ENCODE measurements at places on chromosomes 3 and 15. TPM values are rescaled to one million over a fixed set of nuclear protein-coding genes. Genes with fewer than 3 reads are reported as not detected.
A peak's percentile ranks its signal among the peaks of the same experiment; 100 is the strongest.

RASGRP1 gene
- 1.5 TPM for total RNA-seq

ROPN1B gene
- total RNA-seq: not detected

POTEB3 gene
- total RNA-seq: not detected

CCR9 gene
- total RNA-seq: not detected

SOX2 gene
- 72.0 TPM for total RNA-seq

USF3 gene
- 20.8 TPM for total RNA-seq

TKT gene
- 250 TPM for total RNA-seq

C15orf40 gene
- total RNA-seq: 25.4 TPM

VGLL3 gene
- 2.0 TPM for total RNA-seq

FRMD5 gene
- total RNA-seq: 7.8 TPM

ITGA11 gene
- not detected for total RNA-seq

GAP43 gene
- 11.7 TPM for total RNA-seq

- no peak for DNase-seq
Observed at GRCh38 chr15:64100958-64101357, 5.2 kb downstream of the SNX1 start.

DNA sequence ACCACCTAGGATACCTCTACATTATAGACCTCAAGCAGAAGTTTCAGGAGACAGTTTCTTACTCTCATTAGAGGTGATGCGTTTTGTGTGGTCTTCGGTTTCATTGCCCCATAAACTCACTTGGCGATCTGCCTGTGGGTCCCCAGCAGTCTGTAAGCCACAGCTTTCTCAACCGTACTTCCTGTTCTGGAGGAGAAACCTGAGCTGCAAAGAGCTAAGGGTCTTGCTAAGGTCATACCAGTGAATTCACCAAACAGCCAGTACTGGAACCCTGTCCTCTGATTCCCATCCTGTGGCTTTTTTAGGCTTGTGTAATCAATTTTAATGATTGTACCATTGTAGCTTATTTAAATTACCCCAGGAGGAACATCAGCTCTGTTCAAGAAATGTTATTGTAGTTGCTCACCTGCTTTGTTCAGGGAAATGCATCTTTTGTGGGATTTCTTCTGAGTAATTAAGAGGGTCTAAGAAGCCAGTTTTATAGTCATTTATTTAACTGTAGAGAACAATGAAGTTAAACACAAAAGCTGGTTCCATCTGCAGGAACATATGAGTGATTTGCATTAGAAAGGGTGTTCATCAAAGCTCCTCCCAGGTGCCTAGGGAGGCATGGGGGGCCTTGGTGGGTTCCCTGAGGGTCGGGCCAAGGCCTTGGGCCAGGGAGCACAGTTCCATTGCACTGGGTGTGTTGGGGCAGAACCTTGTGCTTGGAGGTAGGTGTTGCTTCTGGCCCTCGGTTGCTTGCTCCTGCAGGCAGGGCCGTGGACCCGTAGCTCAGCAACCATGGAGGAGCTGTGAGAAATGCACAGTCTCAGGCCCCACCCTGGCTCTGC lies 69.6 kb downstream of the APBA2 start:
- no peak for DNase-seq

GRCh38 chr3:141389703-141390102 lies 21.4 kb downstream of the ZBTB38 start:
- no peak for DNase-seq

DNA sequence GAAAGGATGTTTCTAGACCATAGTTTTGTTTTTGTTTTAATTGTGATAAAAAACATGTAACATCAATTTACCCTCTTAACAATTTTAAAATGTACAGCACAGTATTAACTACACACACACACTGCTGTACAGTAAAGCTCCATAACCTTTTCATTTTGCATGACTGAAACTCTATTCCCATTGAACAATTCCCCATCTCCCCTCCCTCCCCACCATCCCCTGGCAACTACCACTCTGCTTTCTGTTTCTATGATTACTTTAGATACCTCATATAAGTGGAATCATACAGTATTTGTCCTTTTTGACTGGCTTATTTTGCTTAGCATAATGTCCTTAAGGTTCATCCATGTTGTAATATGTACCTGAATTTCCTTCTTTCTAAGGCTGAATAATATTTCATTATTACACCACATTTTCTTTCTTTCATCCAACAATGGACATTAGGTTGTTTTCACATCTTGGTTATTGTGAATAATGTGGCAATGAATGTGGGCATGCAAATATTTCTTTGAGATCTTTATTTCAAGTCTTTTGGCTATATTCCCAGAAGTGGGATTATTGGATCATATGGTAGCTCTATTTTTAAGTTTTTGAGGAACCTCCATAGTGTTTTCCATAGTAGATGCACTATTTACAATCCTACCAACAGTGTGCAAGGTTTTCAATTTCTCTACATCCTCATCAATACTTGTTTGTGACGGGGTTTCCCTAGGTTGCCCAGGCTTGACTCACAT lies 10.7 kb downstream of the CHST14 start:
- no peak for DNase-seq

DNA sequence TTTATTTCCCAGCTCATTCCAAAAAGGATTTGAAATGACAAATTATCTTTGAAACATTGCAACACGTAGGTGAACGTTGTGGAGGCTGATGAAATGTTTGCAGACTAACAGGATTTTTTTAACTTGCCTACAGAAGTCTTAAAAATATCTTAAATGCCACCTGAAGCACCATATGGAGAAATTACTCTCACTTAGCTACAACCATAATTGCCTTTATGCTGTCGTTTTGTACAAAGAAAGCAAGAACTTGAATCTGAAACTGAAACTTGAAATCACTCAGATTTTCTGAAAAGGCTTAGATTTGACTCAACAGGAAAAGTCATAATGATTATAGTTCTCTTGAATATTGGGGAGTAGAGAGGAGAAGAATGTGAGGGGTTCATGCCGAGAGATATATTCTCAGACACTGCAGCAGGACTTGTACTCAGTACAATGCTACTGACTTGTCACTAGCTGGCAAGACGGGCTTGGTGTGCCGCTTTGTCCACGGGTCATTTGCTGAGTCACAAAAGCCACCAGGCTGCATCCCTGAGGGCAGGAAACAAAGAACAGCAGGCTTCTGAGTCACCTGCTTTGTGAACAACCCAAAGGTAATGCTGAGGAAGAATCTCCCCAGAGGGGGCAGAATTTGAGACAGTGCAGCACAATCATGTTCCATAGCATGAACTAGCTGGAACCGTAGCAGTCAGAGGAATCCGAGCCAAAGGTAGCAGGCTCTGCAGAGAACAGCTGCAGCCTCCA lies 7.1 kb upstream of the FMN1 start:
- DNase-seq: peak; percentile 13

GRCh38 chr3:12588039-12589009 lies 31.4 kb downstream of the MKRN2 start:
- no peak for DNase-seq

DNA sequence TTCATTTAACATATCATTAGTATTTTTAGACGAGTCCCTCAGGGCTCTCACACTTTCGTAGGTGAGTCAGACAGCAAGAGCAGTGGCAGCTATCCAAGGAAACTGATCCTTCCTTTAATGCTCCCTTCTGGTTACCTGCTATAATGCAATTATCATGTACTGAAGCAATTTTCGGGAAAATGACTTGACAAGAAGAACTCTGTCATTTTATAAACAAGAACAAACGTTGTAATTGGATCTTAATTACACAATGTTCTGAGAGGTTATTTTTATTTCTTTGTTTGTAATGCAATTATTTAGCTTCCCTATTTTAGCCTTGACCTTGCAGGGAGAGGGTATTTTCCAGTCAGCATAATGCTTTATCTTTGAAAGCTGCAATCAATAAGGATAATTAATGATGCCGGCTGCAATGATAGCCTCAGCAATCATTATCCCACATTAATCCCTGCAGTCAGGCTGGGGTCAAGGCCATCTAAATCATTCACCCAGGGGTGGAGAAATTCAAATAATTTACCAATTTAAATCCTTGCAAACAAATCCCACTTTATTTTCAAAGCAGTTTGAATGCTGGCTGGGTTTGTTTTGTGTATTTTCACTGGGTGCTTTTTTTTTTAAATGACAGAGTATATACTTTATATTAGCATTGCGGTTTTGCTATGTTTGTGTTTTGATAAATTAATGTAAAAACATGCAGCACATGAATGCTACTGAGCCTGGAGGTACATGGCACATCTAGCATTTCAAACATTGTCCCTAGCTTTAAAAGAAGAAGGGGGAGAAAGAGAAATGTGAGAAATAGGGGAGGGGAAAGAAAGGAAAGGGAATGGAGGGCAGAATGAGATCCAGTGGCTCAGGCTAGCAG lies 249.9 kb downstream of the SHOX2 start:
- no peak for DNase-seq

- DNase-seq: no peak
Observed at GRCh38 chr3:125213364-125213755, 812 bp upstream of the SLC12A8 start.

DNA sequence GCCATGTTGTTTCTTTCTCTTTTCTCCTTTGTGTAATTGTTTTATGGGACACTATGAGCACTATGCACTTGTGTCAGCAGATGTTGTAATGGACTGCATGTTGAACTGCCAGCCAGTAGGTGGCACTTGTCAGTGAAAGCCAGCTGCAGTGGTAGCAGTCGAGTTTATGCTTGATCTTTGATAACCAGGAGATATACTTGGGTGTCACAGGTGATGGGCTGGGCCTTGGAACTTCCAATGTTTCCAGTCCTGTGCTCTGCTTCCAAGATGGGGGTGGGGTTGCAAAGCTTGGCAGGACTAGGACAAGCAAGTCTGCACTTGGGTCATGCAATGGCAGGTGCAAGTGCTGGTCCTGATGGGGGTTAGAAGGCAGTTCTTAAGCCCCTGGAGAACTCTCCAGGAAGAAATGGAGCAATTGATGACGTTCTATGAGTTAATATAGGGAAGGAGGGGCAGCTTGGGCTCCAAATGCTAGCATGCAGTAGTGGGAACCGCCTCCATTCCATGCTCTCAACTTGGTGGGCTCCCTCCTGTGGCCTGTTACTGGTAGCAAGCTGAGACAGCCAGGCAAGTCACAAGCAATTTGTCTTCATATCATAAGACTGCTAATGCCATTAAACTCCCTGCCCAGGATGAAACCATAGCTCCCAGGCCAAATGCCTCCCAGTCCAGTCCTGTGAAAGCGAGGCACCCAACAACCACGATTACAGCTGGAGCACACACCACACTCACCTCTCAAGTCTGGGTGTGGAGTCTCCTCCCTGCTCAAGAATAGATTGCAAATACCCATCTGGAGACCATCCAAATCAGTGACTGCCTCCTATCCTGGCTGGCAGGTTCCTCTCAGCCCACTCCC lies 287.2 kb downstream of the CGGBP1 start:
- no peak for DNase-seq

DNA sequence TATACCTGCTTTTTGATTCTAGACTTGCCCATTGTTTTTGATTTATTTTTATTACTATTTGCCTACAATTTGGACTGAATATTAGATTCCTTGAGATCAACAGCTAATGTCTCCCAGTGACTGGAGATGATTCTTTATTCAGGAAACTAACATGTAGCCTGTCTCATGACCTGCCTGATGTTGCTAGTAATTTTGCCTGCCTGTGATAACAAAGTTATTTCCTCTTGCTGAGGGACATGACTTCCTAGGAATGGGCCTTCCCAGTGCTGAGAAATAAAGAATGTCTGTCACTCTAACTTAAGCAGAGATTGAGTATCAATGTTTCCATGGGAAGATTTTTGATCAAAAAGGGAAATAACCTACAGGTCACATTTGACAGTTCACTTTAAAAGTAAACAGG lies 13.4 kb upstream of the NPHP3 start:
- DNase-seq: no peak

DNA sequence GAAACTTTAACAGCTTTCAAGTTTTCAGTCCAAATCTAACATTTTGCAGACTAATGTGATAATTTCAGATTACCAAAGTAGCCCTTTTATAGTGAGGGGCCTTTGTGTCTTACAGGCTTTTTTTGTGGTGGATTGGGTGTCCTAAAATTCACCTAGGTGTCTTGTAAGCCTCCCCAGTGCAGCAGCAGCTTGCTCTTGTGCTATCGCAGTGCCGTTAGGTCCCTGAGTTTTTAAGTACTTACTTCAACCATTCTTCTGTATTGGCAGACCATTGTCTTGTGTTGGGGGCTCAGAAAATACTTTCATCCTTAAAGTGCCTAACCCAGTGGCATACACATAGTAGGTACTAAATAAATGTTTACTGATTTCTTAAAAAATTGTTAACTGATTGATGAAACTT lies 2.1 kb downstream of the PDE8A start:
- no peak for DNase-seq

DNA sequence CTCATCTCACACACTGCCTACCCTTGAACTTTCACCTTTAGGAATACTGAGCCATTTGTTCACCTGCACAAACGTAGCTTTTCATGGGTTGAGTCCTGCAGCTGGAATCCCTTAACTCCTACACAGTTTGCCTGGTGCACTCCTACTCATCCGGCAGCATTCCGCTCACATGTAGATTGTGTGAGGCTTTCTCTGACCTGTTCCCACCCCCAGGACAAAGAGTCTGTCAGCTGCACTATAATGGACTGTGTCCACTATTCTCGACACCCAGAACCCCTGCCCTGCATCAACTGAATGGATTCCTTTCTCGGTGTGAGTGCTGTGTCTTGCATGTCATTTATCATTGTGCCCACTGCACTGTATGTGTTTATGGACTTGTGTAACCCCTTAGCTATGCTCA lies 54.9 kb downstream of the EPHB3 start:
- no peak for DNase-seq

GRCh38 chr3:162072656-162073164 lies 576.1 kb downstream of the OTOL1 start:
- DNase-seq: no peak

DNA sequence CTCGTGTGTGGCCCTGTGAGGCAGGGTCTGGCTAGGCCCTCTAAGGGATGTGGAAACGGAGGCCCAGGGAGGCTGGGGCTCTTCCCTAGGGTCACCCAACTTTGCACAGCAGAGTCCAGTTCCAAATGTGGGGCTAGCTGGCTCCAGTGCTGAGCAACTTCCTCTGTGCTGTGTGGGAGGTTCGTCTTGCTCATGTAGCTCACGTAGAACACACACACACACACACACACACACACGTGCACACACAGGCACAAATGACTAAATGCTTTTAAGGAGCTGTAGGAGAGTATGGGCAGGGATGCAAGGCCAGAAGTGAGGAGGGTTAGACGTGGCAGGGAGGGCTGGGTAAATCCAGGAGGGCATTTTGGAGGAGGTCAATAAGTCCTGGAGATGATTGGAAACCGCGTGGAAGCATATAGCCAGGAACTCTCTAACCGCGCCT lies 213.8 kb downstream of the RPLP1 start:
- DNase-seq: no peak

DNA sequence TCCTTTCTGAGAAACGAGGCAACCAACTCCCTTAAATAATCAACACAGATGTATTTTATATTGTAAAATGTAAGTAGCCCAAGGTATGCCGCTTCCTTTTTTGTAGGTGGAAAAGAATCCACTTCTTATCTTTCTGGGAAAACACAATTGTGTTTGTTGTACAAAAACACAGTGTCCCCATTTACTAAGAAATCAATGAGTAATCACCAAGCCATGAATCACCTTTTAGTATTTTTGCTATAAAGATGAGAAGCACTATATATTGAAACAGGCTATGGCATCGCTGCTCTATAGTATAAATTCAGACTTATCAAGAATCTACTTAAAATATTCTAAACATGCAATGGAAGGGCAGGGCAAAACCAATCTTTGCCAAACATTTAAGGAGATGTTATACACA lies 104.0 kb downstream of the TNIK start:
- no peak for DNase-seq

- DNase-seq: no peak
Observed at GRCh38 chr3:173553635-173554280, 156.2 kb downstream of the NLGN1 start.
